Stimulated activated CD4-positive, alpha-beta T cell treated with anti-CD3 and anti-CD28 coated beads, Interleukin-2, amount 100 ng/mL, for 24 hours (primary cell): ENCODE measurements at places on chromosomes 16 and 17.

- no peak for DNase-seq
Measured at GRCh38 chr17:27256225-27257030, 37.5 kb upstream of the WSB1 start.

DNA sequence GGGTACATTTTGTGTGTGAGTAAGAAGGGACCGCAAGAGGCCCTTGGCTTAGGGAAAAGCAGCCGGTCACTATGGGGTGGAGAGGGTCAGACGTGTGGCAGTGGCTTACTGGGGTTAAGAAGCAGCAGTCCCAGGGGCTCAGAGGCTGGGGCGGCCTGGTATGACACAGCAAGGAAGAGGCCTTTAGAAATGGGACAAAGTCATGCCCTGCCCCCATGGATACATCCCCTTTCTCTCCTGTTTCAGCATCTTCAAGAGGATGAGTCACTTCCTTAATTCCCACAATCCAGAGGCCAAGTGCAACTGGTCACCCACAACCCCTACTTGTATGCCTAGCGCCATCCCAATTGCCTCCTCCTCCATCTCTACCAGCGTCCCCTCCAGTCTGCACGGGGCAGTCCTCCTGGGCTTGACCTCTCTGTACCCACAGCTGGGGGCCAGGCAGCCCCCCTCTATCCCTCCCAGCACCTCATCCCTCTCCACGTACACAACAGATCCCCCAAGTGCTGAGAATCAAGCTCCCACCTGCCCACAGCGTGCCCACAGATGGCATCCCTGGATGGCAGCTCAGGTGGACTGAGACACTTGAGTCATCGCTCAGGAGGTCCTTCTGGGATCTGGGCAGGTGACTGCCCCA lies 6.9 kb upstream of the EFTUD2 start:
- DNase-seq, result no peak

GRCh38 chr16:28823291-28823872 lies 583 bp downstream of the ATXN2L start:
- no peak for DNase-seq

DNA sequence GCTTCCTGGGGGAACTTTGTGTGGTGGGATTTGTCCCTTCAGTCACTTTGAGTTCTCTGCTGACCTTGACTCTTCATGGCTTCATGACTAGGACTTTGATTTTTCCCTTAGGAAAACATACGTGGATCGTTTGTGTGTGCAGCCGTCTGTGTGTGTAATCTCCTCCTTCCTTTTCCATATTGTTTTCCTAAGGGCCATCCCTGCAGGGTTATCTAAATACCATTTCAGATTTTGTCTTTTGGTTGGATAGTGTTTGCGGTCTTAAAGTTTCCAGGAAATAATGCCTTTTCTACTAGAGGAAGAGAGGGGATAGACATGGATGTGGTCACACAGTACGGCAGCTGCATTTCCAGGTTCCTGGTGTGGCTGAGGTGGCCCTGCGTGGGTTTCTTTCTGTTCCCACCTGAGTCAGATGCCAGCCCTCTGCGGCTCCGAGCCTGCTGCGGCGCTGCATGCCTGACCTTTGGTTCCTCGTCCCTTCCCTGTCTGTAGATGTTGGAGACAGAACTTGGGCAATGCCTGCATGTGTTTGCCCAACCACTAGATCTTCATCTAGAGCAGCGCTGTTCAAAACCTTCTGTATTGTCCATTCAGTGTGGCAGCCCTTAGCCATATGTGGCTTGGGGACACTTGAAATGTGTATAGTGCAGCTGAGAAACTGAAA lies 72.0 kb upstream of the LGALS9 start:
- no peak for DNase-seq

DNA sequence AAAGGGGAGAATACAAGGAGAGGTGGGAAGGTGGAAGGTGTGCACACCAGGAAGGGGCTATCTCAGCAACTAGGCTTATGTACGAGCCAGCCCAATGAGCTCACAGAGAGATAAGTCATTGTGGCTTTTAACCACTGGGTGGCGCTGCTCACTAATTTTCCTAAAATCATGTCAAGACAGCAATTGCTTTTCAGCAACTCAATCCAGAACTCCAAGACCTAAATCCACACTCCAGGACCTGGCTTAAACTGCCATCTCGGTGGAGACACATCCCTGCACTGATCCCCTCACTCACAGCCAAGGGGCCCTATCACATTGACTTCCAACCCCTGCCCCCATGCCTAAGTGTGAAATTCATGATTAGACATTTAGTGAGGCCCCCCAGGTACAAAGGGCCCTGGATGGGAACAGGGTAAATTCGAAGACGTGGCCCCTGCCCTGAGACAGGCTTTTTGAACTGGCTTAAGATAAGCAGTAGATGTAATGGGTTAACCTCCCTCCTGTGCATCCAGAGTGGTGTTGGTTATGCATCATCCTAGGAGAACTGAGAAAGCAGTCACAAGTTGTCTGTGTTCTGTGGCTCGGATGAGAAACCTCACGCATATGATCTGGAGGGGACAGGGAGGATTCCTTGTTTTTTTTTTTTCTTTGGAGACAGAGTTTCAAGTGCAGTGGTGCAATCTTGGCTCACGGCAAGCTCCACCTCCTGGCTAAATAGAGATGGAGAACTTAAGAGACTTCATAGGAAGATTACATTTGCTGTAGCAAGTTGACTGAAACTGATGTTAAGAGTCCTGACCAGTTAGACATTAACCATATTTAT lies 11.5 kb downstream of the CCL16 start:
- peak; percentile 76 for DNase-seq

GRCh38 chr16:78259873-78260272 lies 160.4 kb downstream of the WWOX start:
- no peak for DNase-seq

- DNase-seq, result no peak
Measured at GRCh38 chr16:68524069-68524820, 14.8 kb upstream of the ZFP90 start.

- no peak for DNase-seq
Measured at GRCh38 chr16:81101702-81102101, 5.5 kb upstream of the GCSH start.

GRCh38 chr16:83802554-83803205 lies 5.1 kb upstream of the HSBP1 start:
- DNase-seq, result no peak

DNA sequence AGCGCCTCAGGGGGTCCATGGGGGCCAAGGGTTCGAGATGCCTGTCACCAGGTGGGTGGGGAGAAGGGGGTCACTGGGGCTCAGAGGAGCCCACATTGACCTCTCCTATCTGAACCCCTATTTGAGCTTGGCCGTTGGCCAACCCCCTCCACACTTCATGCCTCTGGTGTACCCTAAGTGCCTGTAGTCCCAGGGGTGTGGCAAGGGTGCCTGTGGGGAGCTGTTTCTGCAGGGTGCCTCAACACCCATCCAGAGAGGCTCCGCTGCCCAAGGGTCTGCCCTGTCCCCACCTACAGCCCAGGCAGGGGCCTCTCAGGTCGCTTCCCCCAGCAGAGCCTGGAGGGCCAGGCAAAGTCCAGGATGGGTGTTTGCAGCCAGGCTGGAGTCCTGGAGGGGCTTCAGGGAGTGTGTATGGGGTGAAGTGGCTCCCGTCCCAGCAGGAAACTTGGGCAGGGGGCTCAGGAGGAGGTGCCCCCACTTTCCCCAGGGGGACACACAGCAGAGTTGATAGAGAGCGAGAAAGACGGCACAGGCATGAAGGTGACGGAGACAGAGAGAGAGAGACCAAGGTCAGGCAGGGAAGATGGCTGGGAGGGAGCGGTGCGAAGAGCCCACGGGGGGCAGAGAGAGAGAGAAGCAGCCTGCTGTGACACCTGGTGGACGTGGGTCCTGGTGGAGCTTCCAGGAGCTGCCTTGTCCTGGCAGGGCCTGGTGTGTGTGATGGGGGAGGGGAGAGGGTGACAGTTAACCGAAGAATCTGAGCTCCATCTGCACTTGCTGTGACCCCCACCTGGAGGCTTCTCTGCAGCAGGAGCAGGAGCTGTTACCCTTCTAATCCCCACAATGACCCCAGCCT lies at the start of gene SEPTIN12:
Gene SEPTIN12 (minus strand): TSS at position 719 of the 856 bp plus-strand sequence. CDS start 700 bp downstream, at position 19.
- no peak for DNase-seq

GRCh38 chr17:73099511-73099910 lies 7.0 kb upstream of the SLC39A11 start:
- no peak for DNase-seq
